Esophagus mucosa (tissue), 1 donor: ENCODE measurements at places on chromosomes 6 and 20.

DNA sequence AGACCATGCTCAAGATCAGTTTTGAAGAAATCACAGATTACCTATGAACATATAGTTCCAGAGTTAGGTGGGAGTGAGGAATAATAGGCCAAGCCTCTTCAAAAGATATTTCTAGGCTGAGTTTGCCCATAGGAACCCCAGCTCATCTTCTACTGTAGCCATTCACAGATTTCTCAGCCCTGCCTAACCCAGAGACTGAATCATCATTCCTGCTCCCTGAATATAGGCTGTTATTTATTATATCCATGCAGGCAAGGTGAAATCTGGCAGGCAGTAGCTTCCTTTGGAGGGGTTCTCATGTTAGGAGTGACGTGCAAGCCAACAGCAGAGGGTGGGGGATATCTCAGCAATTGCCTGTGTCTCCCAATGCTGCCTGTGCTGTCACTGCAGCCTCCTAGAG, 25.6 kb upstream of the ADGRF4 start:
- ATAC-seq = no peak

- peak; percentile 93 for ATAC-seq
These were observed 119.7 kb upstream of the ZNF184 start for GRCh38 chr6:27592481-27593199.

- ATAC-seq = no peak
These were observed 8.8 kb downstream of the CD109 start for GRCh38 chr6:73704798-73705197.

GRCh38 chr6:69974193-69974592, 107.8 kb downstream of the COL19A1 start:
- no peak for ATAC-seq

DNA sequence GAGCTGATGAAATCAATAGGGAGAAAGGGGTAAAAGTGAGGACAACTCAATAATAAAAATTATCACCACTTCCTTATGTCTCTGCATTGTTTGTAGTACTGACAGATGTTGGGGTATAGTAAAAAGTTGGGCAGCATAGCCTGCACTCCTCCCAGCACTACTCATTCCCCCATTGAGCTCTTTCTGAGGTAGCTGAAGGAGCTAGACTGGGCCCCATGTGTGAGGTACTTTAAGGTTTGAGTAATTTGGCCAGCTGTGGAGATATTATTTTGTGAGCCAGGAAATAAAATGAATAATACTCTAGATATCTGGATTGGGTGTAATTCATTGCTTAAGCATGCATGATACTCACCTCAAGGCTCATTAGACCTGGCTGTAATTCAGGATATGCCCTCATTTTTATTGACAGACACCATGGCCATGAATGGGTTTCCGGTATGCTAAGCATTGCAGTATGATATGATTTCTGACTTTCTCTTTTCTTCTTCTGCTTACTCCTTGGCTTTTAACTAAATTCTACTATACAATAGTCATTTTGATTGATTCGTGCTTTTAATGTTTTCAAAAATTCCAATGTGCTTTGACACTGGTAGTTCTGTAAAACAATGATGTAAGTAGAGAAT, 283.9 kb upstream of the RIMS1 start:
- no peak for ATAC-seq

DNA sequence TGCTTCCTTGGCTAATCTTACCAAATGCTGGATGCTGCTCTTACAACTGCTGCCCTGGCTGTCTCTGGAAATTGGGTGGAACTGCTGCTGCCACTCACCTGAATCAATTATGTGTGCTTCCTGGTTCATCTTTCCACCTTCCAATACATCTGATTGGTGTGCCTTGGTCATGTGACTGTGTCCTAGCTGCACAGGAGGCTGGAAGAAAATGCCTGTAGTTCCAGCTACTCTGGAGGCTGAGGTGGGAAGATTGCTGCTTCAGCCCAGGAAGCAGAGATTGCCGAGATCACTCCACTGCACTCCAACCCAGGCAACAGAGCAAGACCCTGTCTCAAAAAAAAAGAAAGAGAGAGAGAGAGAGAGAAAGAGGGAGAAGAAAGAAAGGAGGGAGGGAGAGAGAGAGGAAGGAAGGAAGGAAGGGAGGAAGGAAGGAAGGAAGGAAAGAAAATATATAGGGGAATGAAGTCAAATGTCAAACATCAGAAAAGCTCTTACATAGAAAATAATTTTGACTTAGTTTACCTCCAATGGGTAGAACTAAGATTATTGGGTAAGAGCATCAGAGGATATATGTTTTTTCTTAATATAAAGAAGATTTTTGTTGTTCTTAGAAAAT, 14.1 kb upstream of the PPARD start:
- ATAC-seq = no peak

DNA sequence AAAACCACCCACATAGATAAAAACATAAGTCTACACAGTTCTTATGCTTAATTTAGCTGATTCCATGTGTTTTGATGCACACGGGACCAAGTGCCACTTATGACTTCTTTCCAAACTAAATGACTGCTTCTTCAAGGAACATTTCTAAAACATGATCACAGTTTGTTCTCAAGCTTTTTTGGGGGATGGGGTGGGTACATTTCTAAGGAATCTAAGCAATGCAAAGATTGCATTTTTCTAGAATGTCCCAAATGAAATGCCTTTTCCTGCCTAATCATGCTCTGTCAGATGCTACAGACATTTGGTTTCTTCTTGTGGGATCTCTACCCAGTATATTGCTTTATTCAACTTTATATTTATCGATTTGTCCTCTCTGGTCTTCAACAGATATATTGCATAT, 496.8 kb upstream of the JAG1 start:
- no peak for ATAC-seq

GRCh38 chr6:150293423-150294173, 75.2 kb upstream of the IYD start:
- ATAC-seq = peak; percentile 50

- peak; percentile 90 for ATAC-seq
These were observed 481.5 kb upstream of the HSF2 start for GRCh38 chr6:121917834-121918559.

DNA sequence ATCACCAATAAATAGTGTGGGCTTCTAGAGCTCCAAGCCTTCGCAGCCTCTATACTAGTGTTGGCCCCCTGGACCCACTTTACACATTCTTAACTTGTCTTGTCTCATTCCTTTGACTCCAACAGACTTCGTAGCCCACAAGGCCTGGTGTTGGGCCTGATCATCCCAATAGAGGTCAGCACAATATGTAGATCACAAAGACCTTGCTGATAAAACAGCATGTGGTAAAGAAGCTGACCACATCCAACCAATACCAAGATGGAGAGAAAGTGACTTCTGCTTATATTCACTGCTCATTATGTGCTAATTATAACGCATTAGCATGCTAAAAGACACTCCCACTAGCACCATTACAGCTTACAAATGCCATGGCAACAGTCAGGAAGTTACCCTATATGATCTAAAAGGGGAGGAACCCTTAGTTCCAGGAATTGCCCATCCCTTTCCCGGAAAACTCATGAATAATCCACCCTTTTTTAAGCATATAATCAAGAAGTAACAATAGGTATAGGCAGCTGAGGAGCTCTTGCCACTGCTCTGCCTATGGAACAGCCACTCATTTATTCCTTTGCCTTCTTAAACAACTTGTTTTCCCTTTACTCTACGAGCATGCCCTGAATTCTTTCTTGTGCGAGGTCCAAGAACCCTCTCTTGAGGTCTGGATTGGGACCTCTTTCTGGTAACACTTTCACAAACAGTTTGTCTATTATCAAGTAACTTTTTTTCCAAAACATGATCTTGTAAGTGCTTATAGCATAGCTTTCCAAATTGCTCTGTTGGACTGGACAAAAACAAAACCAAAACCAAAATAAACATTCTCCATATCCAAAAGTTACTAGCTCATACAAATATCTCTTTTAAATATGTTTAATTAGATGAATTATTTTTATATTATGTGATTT, 54.6 kb upstream of the ECHDC1 start:
- peak; percentile 63 for ATAC-seq

DNA sequence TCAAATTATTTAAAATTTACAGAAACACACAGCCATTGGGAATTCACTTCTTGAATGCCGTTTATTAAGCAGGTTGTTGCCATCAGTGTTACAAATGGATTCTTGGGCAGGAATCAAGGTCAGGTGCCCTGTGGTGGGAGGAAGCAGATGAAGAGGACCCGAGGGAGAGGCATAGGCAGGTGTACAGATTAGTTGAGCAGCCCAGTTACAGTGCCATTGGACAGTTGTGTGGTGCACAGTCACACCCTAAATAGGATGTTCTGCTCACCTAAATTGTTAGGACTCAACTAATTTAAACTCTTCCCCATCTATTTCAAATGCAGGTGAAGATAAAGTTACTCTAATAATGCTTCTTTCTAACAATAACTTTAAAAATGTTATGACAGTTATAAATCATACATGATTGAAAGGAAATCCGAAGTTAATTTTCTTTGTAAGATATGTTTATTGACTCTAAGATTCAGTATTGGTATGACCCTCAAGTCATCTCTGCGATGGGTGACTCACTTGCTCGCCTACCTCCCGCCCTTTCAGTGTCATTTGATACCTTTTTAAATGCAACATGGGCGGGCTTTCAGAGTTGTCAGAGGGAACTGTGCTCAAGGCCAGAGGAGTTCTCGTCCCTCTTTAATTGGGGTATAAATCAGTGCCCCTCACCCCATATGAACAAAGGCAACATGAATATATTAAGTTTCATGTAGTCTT, 35.1 kb downstream of the DSE start:
- ATAC-seq = no peak

- peak; percentile 91 for ATAC-seq
These were observed 58.5 kb upstream of the PRSS16 start for GRCh38 chr6:27188885-27189418.

- ATAC-seq = no peak
These were observed 337.0 kb downstream of the THBS2 start for GRCh38 chr6:168916576-168917211.

DNA sequence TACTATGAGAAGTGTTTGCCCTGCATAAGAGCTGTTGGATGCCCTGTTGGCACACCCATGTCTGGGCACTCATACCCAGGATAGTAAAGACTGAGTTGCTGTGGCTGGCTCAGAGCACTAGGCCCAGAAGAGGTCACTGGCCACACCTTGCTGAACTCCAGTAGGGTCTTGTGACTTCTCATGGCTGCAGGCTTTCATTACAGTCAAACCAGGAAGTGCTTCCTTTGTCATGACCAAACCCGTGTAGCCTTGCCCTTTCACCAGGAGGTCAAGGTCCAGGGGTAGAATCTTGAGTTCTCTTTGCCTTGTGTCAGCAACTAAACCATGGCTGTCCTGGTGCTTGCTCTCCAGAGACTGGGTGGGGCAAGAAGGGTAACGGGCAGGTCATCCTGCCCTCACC, 49.5 kb downstream of the CD164 start:
- peak; percentile 17 for ATAC-seq

DNA sequence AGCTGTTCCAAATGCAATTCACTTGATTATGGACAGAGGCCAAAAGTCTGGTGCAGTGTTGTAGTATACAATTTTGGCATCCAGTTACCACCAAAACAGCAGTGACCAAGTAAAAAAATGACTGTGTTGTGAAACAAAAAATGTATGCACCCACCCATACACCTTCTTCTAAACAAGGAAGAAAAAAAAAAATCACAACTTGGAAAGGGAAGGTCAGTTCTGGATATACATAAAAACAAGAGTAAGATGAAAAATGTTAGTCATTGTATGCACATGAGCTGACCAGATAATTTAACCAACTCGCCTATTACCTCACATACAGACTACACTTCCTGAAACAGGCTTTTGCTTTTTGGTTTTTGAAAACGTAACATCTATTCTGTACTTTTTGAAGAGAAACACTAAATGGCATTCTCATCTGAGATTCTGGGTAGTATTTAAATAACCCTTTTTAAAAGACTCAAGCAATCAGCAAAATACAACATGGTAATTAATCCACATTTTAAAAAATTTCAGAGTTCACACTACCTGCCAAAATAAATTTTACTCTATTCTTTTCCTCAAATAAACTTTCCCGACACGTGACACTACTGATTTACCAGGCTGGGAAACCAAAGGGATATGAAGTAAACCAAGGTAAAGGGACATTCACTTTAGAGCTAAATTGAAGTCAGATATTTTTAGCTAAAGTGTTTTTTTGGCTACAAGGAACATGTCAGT, 141.6 kb upstream of the SHLD1 start:
- no peak for ATAC-seq

- ATAC-seq = peak; percentile 30
These were observed 58.6 kb upstream of the EEF1A1 start for GRCh38 chr6:73579389-73579788.

- ATAC-seq = no peak
These were observed 26.6 kb upstream of the PI16 start for GRCh38 chr6:36927691-36928546.

- ATAC-seq = no peak
These were observed 60.3 kb upstream of the C20orf144 start for GRCh38 chr20:33601861-33602260.

DNA sequence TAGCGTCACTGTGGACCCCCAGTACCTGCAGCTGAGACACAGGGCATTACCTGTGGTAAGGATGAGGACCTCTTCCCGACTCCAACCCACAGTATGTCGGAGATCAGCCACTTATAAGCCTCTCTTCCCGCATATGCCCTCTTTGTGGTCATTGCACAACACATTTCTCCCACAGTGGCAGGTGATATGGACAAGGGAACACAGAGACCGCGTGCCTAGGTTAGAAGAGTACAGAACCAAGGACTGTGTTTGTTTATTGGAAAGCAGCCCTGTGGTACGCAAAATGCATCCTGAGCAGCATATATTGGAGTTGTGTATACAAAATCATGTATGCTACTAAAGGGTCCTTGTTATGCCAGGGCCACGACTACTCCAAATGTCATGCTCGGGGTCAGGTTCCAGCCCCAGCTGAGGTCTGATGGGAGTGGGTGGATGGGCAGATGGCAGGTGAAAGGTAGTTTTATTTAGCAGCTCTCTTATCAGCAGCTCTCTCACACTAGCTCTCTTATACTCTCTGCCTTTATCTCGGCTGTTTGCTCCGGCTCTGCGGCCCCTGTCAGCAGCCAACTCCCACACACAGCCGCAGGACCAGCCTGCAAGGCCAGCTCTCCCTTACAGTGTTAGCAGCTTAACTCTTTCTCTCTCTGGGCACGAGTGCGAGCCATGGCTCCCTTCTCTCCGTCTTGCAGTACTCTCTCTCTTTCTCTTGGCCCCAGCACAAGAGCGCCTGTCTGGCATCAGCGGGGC, 569.0 kb downstream of the KIF16B start:
- no peak for ATAC-seq

DNA sequence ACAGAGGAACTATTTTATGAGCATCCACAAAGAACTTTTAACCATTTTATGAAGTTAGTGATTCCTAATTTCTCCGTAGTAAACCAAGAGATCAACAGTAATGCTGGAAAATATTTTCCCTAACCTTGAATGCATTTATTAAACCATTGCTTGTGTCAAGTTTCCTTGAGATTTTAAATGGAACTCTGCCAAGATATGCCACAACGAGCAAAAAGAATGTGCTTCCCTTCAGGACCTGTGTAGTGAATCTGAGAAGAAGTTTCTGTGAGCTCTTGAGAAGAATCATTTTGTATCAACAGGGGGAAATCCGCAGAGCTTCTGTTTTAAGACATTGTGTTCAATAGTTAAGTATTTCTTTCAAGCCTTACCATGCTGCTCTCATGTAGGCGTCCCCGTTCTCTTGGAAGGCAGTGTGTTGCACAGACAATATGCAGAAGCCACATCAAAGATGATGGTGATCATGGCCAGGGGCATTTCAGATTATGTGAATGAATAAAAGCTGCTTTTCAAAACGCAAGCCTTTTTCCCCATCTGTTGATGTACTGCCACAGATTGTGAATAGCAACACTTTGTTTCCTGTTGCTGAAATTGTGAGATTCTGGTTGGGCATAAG, 439.8 kb downstream of the BMP2 start:
- no peak for ATAC-seq
